ENCODE measurements at places on chromosomes 5 and 9. TPM values are rescaled to one million over a fixed set of nuclear protein-coding genes. Genes with fewer than 3 reads are reported as not detected.

The NME5 gene
- not detected for total RNA-seq

The FGF18 gene
- 0.08 TPM for total RNA-seq

The IL7R gene
- total RNA-seq = 7.3 TPM

The DPYSL3 gene
- 30.1 TPM for total RNA-seq

The C5orf58 gene
- 0.58 TPM for total RNA-seq

The ERAP2 gene
- 3.1 TPM for total RNA-seq

The S1PR3 gene
- total RNA-seq = not detected

The LCN12 gene
- total RNA-seq = not detected

The SLC25A2 gene
- total RNA-seq = not detected

The LCN9 gene
- total RNA-seq = not detected

The PBX3 gene
- total RNA-seq = 43.5 TPM

The ZDHHC11B gene
- 0.05 TPM for total RNA-seq

The ROPN1L gene
- 3.9 TPM for total RNA-seq

The ARL14EPL gene
- total RNA-seq = 2.3 TPM

The TLR4 gene
- 24.3 TPM for total RNA-seq

The PCDHB15 gene
- total RNA-seq = 2.7 TPM

The GABRG2 gene
- total RNA-seq = 0.32 TPM

The FIBCD1 gene
- 1.1 TPM for total RNA-seq

The ABCA1 gene
- total RNA-seq = 8.4 TPM

Data from A375 (cell line).